DND-41 (cell line): ENCODE measurements at places on chromosomes 5 and 9.

- DNase-seq = no peak
Measured at GRCh38 chr5:148828511-148829247, 2.3 kb downstream of the ADRB2 start.

DNA sequence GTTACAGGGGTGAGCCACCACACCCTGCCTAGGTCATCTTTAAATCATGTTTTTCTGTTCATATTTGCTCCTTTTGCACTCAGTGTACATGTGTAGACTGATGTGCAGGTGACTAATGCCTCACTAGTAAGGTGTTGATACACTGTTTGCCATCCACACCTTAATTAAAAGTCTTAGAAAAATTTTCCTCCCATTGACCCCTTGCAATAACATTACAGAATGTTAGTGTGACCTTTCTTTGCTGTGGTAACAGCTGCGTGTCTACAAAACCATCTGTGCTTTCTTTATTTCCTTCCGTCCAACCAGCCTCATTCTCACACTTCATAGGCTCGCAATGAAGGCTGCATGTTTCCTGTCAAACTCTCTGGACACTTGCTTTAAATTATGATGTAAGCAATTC lies 6.6 kb upstream of the CEMIP2 start:
- no peak for DNase-seq

DNA sequence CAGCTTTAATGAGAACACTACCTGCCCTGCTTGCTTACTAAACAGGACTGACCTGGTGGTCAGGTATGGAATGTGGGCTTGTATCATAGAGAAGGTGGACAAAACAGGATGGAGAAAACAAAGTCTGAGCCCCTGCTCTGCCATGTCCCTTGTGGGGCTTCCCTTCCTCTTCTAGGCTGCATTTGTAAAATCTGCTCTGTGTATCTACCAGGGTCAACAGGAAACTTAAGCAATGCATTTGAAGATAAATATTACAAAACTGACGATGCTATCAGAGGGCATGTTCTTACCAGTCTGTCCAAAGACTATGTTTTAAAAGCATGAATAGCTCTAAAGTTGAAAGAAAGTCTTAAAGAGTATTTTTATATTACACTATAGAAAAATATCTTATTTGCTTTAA lies 228.7 kb downstream of the DCP2 start:
- no peak for DNase-seq

DNA sequence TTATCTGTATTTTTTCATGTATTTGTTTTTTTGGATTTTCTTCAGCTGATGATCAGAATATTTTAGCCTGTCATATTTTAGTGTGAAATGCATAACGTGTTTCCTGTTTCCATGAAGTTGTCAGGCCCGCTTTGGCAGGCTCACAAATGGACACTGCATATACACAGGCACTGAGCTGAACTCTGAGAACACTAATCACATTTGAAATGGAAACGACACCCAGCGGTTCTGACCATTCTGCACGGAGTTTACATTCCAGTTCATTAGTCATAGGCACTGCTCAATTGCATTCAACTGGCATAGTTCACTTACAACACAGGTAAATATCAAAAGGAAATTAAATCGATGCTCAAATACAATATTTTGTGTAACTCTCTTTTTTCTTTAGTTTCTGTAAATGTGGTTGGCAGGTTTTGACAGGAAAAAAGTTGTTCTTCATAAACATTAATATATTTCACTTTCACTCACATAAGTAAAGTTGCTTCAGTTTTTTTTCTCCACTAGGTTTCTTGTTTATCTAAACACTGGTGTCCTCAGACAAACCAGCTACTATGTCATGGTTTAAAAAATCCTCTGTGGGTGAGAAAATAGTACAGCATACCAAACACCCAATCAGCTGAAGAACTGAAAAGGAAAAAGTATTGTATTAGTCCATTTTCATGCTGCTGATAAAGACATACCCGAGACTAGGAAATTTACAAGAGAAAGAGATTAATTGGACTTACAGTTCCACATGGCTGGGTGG lies 559.0 kb upstream of the DAP start:
- no peak for DNase-seq

DNA sequence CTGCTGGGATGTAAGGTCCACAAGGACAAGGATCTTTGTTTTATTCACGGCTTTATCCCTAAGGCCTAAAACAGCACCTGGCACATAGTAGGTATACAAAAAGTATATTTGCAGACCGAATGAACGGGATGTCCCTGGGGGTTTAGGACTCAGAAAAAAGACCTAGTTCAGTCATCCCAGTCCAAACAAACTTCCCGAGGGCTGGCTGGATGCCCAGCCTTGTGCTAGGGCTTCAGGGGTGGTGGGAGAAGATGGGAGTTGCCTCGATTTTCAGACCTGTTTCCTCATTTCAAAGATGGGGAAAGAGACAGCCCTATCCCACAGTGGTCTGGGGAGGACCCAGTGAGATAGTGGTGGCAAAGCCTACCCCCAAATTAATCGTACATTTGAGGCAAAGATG lies 3.0 kb upstream of the PROB1 start:
- no peak for DNase-seq

GRCh38 chr9:135650408-135650807 lies 11.1 kb upstream of the GLT6D1 start:
- DNase-seq = no peak

GRCh38 chr5:131019111-131019510 lies 145.9 kb downstream of the HINT1 start:
- DNase-seq = no peak

GRCh38 chr5:160293901-160294561 lies 18.3 kb downstream of the CCNJL start:
- DNase-seq = no peak

DNA sequence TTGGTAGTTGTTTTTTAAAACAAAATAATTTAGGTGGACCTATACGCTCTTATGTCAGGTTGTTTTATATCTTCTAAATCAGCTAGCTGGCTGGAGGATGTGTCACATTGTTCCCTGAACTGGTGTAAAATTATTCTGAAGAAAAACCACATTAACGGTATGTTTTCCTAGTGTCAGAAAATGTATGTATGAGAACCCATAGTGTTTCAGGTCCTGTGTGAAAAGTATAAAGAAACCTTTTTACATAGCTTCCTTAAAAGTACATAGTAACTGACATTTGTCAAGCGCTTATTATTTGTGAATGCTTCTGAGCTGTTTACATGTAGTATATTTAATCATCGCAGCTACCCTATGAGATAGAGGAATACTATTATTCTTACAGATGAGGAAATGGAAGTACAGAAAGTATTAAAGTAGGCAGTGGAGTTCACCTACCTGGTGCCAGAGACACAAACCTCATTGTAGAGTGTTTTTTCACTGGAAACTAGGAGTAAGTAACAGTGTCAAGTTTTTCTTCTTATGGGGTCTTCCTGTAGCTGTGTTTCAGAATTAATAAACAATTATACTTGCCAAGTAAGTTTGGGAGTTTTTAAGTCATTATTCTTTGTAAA lies 10.4 kb upstream of the FAM120AOS start:
- DNase-seq = peak; percentile 33

- no peak for DNase-seq
Measured at GRCh38 chr9:12882430-12882829, 107.6 kb downstream of the LURAP1L start.

DNA sequence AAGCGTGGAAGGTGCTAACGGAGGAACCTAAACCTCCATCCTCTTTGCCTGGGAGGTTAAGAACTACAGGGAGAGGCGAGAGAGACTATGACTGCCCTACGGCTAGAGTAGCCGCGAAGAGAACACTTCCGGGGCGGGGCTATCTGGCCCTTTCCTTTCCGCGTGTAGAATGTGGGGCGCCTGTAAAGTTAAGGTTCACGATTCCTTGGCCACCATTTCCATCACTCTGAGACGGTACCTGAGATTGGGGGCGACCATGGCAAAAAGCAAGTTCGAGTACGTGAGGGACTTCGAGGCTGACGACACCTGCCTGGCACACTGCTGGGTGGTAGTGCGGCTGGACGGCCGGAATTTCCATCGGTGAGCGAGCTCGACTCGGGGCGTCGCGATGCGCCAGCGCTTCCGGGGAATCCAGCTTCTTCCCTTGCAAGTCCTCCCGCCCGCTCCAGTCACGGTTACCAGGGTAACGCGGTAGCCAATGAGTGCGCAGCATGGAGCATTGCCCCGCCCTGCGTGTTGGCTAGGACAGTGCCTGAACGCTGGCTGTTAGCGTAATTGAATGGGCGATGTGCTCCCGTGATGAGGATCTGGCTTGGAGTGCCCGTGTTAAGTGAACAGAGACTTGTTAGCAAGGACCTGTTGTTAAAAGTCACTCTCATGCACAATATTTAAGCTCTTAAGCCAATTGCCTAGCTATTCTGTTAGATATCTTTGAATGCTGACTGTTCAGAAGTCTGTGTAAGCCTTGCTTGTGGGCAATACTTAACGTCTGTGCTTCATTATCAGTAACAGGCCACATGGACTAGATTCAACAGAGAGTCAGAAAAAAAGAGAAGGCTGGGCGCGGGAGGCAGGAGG lies at the start of gene THG1L:
Gene THG1L (plus strand): TSS at position 149 of the 858 bp plus-strand sequence. CDS start 21 bp downstream, at position 170.
- peak; percentile 98 for DNase-seq

- DNase-seq = no peak
Measured at GRCh38 chr5:90020575-90021538, 388.7 kb downstream of the CETN3 start.

DNA sequence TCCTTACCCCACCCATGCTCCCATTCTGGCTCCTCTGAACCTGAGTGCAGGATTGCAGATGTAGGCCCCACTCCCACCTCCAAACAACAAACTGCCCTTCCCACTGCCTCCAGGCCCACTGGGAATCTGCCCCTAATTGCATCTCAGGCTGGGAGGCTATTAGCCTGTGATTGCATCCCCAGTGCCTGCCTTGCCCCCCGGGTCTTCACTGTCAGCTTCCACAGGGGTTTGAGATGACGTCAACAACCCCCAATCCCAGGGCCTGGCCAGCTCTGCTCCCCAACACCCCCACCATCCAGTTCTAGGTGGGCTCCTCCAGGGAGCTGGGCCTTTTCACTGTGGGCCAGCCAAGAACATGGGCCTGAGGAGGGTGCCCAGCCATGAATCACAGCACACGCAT lies 91.5 kb downstream of the PCDH1 start:
- no peak for DNase-seq

DNA sequence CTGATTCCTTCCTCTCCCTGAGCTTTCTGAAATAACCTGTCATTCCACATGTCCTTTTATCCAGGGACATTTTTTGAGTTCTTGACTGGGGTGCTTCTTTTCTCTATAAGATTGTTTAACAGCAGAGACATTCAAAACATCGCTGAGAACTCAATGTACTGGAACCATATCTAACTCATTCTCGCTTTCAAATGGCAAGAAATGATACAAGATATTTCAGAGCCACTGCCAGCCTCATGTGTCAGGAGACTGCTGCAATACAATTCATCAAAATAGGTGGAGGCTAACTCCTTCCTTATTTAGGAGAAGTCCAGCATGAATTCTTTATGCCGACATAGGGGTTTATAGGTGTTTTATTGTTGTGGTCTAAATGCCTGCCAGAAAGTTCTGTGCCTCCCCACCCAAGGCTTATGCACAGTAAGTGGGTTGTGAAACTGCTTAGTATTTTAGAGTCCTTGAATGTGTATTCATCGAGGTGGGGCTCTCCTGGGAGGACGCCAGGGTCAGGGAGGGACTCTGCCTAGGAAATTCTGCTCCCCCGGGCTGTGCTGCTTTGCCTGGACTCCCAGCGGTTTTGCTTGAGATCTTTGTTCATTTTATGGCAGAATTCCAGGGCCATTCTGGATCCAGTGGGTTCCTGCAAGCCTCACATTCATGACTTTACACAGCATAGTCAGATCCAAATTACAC lies 53.9 kb downstream of the ZNF474 start:
- no peak for DNase-seq

DNA sequence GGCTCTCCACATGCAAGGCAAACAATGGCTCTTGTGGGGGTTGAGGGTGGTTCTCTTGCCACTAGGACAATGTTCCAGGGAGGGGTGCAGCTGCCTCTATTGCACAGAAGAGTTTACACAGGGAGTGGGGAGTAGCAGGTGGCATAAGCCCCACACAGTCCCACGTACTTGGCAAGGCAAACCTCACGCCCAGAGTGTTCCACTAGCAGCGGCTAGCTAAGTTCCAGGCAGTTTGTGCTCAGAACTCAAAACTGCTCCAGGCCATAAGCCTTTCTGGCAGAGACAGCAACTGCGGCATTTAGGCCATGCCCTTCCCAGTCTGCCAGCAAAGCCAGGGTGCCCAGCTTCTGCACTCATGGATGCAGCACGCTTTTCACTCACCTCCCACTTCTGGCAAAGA lies 29.0 kb upstream of the BTNL3 start:
- DNase-seq = peak; percentile 6

DNA sequence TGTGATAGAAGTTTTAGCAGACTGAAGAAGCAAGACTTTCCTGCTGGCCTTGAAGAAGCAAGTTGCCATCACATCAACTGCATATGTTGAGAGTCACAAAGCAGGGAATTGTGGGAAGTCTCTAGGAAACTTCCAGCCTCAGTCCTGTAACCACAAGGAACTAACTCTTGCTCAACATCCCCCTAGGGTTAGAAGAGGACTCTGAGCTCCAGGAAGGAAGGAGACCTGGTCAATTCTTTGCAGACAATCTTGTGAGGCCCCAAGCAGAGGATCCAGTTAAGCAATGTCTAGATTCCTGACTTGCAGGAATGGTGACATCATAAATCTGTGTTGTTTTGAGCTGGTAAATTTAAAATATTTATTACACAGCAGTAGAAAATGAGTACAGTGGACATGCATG lies 18.6 kb upstream of the ZNF366 start:
- DNase-seq = no peak

DNA sequence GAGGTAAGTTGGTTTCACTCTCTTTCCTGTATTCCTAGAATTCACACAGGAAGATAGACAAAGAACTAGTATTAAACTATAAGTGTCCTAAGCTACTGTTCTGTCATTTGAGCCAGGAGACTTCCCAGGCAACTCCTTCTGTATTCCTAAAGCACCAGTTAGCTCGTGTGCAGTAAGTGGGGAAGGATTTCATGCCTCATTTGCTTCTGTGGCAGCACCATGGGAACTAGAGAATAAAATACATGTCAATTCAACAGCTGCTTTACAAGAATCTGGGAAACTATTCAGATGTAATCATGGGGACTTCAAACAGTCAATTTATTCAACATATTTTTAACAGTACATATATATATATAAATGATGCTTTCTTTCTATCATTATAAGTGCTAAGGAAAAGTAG lies 762.3 kb downstream of the PRELID2 start:
- no peak for DNase-seq

- DNase-seq = no peak
Measured at GRCh38 chr9:71490810-71491209, 277.5 kb downstream of the CEMIP2 start.

GRCh38 chr5:137498301-137498735 lies 808 bp downstream of the SPOCK1 start:
- no peak for DNase-seq

DNA sequence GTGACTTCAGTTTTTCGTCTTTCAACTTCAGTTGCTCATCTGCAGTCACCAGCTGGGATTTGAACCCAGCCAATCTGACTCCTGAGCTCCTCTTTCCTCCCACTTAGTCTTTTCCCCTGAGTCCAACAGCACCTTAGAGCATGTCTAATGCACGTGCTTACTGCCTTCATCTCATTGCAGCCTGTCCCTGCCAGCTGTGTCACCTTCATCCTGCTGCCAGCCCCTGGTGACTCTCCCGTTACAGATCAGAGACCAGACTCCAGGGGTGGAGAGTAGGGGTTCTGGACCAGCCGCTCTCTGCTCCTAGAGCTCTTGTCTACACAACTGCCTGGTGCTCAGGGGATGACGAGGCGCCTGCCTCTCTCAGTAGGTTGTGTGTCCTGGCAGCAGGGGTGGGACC lies 132.9 kb upstream of the LMX1B start:
- DNase-seq = no peak
